ENCODE measurements at places on chromosomes 1 and 21.

DNA sequence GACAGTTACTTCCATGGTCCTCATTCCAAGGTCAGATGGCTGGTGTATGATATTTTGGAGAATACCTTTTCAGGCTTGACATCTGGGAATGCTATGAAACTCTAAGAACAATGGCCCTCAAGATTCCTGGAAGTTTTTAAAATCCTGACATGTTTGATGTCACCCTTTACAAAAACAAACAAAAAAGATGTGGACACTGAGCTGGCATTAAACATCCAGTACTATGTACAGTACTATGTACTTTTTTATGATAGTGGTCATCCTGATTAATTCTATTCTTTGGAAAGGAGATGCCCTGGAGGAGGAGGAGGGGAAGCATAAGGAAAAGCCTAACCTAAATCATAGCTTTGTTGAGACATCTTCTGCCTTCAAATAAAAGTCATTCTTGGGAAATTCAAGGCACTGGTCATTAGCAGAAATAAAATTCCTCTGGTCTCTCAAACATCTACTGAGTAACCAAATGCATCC, 235.4 kb downstream of the HMCN1 start:
- no peak for DNase-seq

GRCh38 chr1:2260917-2261316, 32.8 kb downstream of the SKI start:
- no peak for DNase-seq

- DNase-seq: no peak
Measured at GRCh38 chr21:38321568-38321967, 64.8 kb downstream of the KCNJ15 start.

DNA sequence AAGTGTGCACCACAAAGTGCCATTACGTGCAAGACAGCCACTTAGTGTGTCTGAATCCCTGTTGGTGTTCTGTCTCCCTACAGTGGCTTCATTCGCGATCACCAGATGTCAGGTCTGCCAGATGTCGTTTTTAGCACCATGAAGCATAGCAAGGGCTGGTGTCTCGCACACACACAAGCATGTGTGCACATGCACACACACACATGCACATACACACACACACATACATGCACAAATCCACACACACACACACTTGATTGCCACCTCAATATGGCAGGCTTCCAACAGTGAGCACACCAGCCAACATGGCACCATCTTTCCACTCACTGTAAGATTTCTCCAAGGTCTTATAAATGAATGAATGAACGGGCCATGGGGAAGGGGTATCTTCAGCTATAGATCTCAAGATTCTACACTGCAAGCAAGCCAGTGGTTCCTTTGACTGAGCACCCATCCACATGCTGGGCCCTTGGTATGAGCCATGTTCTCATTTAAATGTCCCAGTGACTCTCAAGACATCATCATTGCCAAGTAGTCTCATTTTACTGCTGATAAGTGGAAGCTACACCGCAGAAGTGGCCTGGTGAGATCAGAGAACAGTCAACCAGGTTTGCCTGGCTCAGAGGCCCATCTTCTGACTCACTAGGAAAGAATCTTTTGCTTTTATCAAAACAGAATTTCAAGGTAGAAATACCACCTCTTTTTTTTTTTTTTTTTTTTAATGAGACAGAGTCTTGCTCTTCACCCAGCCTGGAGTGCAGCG, 84.9 kb downstream of the SIM2 start:
- no peak for DNase-seq

DNA sequence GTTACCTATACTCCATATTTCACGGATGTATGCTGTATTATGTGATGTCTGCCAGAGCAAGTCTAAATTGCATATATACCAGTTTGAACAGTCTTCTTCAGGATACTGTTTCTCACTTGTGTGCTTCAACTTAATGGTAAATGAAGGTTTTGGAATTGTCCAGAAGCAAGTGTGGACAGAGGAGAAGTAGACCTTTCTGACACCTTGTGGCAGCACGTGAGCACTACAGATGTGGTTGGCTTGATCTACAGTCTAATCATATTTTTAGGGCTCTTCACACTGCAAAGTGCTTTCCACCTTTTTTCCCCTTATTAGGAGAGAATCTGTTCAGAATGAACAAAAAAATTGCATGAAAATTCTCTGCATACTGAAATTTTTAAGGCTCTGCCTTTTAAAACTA, 10.9 kb downstream of the MORC3 start:
- peak; percentile 49 for DNase-seq

- peak; percentile 10 for DNase-seq
Measured at GRCh38 chr1:224542783-224543440, 73.2 kb upstream of the CNIH3 start.

DNA sequence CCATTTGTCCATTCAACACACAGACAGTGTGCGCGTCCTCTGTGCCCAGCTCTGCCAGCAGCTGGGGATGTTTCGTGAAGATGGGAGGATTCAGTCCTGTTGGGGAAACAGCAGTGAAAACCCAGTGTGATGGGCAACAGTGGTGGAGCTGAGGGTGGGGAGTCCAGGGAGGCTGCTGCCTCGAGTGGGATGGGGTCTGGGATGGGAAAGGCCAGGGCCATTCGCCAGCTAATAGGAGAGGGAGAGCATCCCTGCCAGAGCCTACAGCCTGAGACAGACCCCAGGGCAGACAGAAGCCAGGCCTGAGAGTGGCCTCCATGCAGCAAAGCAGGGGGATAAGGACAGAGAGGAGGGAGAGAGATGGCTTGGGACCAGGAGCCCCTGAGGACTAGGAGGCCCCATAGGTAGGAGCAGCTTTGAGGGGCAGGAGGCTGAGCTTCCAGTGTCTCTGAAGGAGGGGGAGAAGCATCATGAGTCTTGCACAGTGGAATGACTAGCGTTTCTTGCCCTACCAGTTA, 252.6 kb downstream of the NPHP4 start:
- DNase-seq: no peak

DNA sequence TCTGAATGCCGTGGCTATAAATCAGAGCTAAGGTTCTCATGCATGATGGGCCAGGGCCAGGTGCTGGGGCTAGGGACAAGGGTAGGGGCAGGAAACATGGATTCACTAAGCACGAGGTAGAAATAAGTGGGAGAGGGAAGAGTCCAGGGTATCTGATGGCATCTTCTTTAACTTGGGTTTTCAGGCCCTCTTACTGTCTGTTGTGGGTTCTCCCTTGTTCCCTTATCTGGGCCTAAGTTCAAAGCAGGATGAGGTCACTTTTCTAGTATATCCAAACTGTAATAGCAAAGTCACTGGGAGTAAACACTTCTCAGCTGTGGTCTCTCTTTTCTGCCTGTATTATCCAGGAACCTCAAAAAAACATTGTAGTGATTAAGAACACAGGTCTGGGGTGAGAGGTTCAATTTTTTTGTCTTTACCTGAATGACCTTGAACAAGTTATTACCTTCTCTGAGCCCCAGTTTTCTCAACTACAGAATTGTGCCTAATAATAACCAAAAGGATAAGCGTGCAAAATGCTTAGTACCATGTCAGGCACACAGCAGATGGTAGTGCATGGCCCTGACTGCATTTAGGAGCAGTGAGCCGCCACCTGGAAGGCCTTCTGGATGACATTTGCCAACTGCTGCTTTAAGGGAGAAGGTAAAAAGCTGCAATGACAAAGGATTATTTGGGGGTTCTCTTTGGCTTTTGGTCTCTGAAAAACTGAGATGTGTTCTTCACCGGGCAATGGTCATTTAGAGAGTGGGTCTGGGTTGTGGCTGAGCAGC, 53.6 kb upstream of the A3GALT2 start:
- DNase-seq: no peak

DNA sequence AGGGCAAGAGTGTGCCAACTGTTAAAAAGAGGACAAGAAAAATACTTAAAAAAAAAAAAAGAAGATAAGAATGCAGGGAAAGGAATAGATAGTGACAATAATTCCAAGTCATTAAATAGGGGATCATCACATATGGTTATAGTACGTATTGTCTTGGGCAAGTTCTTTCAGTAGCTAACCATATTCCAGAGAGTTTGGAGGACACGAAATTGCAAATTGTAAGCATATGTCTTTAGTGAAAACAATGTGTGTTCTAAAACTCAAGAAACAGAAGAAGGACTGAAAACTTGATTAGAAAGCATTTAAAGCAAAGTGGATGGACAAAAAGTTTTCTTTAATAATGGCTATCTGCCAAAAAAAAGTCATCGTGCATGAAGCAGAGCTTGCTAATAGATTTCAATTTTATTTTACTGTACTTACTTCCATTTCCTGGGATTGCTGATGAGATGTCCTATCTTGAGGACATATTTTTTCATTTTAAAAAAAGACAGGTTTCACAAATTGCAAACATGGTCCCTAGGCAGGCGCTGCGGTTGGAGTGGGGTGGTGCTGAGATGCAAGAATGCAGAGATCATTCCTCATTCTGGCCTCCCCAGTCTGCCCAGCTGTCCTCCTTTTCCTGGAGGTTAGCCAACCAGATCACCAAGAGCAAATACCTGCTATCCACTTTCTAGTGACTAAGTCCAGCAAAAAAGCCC, 11.9 kb downstream of the TSPAN2 start:
- no peak for DNase-seq

GRCh38 chr1:13826591-13826990, 126.6 kb downstream of the PRDM2 start:
- DNase-seq: no peak

DNA sequence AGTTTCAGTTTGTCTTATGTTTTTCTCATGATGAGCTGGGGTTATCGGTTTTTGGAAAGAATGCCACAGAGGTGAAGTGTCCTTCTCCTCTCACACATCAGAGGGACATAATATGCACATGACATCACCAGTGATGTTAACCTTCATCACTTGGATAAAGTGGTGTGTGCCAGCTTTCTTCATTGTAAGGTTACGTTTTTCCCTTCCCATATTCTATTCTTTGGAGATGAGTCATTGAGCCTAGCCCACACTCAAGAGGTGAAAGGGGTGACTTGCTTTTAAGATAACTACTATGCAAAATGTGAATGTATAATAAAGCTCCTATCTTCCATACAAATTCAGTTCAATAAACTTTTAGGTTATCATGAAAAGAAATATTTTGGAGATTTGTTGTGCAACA, 36.7 kb upstream of the MAGI3 start:
- DNase-seq: no peak

GRCh38 chr1:19006837-19007271, 50.4 kb upstream of the IFFO2 start:
- no peak for DNase-seq

- DNase-seq: no peak
Measured at GRCh38 chr1:117370071-117370470, 2.8 kb downstream of the MAN1A2 start.

- no peak for DNase-seq
Measured at GRCh38 chr1:55575571-55576279, 360.6 kb upstream of the USP24 start.

- no peak for DNase-seq
Measured at GRCh38 chr1:208184966-208185654, 59.1 kb downstream of the PLXNA2 start.

- DNase-seq: no peak
Measured at GRCh38 chr1:193472838-193473398, 286.5 kb upstream of the B3GALT2 start.

DNA sequence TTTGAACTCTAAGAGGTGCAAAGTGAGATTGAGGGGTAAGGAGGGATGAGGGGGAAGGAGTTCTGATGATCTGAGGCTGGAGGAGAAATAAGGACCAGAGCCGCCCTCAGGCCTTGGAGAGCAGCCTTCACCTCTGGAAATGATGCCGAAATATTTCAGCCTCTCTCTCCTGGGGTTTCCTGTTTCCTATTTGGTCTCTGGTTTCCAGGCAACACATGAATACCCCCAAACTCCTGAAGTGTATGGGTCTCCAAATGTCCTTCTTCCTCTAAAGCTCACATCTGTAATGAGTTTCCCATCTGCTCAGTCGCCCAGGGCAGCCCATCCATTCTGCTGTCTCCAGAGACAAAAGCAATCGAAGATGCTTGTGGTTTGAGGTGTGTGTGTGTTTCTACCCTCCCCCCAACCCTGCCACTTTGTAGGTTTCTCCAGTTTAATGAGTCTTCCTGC, 52.0 kb upstream of the FAM20B start:
- DNase-seq: no peak

DNA sequence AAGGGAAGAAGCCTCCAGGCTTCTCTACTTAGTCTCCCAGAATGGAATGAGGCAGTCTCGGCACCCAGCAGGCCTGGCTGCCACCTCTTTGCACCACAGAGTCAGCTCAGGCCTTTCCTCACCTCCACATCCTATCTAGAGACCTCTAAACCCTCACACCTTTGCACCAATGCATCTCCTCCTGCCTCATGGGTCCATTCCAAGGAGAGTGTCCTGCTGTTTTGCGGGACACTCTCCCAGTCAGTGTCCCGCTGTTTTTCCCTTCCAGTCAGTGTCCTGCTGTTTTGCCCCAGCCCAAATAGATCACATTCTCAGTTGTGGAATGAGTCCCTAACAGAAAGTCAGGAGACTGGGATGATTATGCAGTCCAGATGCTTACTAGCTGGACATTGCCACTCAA, 185.6 kb upstream of the CAMK1G start:
- no peak for DNase-seq

DNA sequence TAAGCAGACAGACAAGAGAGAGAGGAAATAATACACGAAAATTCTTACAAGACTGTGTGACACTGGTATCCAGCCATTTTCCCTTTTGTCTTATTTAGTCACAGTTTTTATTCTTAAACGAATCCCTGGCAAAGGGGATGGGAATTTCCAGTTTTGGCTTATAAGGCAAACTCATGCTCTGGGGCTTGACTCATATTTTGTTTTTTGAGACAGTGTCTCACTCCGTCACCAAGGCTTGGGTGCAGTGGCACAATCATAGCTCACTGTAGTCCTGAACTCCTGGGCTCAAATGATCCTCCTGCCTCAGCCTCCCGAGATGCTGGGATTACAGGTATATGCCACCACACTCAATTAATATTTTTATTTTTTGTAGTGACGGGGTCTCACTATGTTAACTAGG, 31.9 kb downstream of the PTGER3 start:
- DNase-seq: no peak

DNA sequence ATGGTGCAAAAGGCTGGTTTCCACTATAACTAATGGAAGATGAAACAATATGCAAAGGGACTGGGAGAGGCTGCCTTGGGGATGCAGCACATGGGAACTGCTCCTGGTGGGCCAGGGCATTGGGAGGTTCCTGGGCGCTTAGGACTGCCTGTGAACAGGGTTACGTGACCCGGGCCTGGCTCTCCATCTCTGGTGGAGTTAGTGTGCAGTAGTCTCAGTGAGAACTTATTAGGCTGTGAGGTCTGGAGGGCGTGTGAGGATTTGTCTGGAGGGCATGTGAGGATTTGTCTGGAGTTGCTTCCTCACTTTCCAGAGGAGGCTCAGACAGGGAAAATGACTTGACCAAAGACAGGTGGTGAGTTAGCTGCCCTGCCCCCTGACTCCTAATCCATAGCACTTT, 1.5 kb upstream of the ETV3L start:
- DNase-seq: no peak

DNA sequence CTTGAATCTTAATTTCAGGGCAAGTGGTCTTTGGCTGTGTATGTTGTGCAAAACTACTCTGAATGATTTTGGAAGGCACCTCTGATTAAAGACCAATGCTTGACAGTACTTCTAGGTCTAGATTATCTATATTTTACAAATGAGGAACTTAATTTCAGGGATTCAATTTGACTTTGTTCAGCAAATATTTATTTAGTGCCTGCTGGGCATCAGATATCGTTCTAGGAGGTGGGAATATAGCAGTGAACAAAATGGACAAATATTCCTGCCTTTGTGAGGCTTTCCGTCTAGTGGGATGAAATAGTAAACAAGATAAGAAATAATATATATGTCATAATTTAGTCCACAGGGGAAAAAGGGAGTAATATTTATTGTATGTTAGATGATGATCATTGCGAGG, 4.7 kb downstream of the ZNF326 start:
- no peak for DNase-seq

- DNase-seq: no peak
Measured at GRCh38 chr21:14985306-14985705, 79.5 kb downstream of the NRIP1 start.

All from central memory CD4-positive, alpha-beta T cell (primary cell).